ENCODE measurements at places on chromosomes 5 and 9.

GRCh38 chr5:92409134-92409533 lies 1026.0 kb upstream of the ARRDC3 start:
- DNase-seq, result no peak

GRCh38 chr9:18622186-18622836 lies 148.4 kb downstream of the ADAMTSL1 start:
- no peak for DNase-seq

GRCh38 chr5:60903356-60903755 lies 41.5 kb downstream of the ERCC8 start:
- no peak for DNase-seq

DNA sequence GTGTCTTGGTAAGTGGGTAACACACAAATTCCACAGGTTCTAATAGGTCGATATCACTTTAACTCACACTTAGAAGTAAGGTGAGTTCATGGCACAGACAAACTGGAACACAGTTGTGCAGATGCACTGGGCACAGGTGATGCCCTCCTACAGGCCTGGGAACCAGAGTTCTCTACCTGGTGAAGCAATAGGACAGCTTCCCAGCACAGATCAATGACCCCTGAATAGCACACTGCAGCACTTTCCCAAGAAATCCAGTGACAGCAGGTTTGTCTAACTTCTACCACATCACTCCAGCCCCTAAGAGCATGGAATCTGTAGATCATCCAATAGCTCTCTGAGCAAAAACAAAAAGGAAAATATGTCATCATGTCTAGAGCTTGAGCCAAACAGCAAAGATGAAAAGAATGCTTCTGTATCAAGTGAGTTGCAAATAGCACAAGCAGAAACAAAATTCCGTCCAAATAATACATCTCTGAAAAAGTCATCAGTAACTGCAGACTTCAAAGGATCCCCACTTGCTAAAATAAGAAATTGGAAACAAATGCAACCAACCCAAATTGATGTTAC lies 33.5 kb downstream of the MOCS2 start:
- no peak for DNase-seq

GRCh38 chr9:82513242-82513751 lies 524.7 kb downstream of the SPATA31D1 start:
- DNase-seq, result no peak

Data from stimulated activated CD4-positive, alpha-beta T cell treated with anti-CD3 and anti-CD28 coated beads, Interleukin-4, amount 100 ng/mL, for 1 hour (primary cell).